CD8-positive, alpha-beta memory T cell (primary cell): ENCODE measurements at places on chromosomes 12 and 14.

DNA sequence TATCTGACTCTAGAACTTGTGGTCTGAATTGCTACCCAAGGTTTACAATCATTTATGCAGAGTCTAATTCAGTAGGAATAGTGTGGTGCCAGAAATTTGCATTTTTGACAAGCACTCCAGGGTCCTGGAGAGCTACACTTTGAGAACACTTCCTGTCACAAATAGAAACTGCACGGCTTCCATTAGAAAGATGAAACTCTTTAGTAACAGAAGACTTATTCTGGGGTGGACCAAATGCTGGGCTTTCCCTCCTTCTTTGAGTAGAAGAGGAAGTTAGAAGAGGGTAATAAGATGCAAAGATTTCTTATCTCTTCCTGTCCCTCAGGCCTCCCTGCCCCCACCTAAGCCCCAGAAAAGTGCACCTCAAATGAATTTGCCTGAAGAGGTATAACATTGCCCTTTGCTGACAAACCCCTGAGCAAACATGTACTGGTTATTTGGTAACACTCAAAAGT is 28.4 kb downstream of the DGLUCY start:
- DNase-seq = no peak

GRCh38 chr14:91047174-91047753 is 13.2 kb downstream of the RPS6KA5 start:
- DNase-seq = no peak

GRCh38 chr14:30210630-30211029 is 283.0 kb upstream of the PRKD1 start:
- DNase-seq = no peak

- no peak for DNase-seq
These were observed 212.5 kb downstream of the CHST11 start for GRCh38 chr12:104669089-104669721.

DNA sequence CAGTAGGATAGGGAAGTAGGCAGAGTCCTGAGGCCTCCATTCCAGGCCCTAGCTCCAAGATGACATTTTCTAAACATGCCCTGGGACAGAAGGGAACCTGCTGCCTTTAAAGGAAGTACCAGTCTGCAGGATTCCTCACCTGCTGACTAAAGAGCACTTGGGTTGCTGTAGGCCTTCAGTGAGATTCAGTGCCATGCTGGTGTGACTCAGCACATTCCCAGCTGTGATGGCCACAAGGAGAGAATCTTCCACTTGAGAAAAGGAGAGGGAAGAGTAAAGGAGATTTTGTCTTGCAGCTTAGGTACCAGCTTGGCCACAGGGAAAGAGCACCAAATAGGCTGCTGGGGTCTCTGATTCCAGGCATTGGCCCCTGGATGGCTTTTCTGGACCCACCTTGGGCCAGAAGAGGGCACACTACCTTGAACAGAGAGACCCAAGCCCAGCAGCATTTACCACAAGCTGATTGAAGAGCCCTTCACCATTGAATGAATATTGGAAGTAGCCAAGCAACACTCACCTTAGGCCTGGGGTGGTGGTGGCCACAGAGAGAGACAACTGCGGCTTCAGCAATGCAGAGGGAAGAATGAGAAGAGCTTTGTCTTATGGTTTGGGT is 498.3 kb downstream of the KCNH5 start:
- no peak for DNase-seq

DNA sequence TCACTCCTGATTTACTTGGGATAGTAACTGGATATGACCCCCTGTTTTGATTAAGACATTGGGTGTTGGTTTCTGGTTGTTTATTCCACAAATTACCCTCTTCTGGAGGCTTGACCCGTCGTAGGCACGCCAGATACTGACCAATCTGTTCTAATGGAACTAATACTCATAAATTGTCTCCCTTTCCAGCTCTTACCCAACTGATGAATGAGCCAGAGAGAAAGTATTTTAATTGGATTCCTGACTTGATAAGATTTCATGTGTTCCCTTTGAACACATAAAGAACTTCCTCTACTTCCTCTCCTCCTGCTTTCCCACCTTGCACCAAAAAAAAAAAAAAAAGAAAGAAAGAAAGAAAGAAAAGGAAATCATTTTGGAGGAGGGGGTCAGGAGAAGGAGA is 340.9 kb downstream of the PCNX1 start:
- DNase-seq = no peak

DNA sequence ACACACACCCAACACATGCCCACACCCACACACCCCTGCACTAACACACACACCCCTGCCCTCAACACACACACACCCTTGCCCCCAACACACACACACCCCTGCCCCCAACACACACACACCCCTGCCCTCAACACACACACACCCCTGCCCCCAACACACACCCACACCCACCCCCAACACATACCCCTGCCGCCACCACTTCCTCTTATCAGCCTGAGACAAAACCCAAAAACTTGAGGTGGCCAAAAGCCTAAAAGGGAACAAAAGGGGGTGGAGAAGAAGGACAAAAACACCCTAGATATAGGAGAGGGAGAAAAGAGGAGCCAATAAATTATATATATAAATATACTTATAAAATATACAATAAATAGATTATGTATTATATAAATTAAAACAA is 9.1 kb upstream of the DEGS2 start:
- DNase-seq = no peak

DNA sequence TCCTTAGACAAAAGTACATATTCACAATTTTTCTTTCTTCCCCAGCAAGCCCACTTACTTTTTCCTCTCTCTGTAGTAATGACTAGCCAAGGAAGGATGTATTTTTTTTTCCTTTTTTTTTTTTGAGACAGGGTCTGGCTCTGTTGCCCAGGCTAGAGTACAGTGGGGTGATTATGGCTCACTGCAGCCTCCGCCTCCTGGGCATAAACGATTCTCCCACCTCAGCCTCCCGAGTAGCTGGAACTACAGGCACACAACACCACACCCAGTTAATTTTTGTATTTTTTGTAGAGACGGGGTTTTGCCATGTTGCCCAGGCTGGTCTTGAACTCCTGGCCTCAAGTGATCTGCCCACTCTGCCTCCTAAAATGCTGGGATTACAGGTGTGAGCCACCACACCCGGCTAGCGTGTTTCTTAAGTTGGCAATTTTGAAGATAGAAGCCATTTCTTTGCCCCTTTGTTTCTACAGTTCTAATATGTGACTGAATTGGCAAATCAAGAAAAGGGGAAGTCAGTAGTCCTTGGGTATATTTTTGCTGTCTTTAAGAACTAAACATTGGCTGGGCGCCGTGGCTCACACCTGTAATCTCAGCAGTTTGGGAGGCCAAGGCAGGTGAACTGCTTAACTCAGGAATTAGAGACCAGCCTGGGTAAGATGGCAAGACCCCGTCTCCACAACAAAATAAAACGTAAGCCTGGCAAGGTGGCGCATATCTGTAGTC is 3.2 kb upstream of the NACA start:
- DNase-seq = no peak

GRCh38 chr14:67239582-67239981 is 1.7 kb upstream of the PALS1 start:
- DNase-seq = no peak

GRCh38 chr12:65278576-65279368 is at the start of gene MSRB3:
Gene MSRB3, plus strand, starts transcription at chr12:65278683. Its CDS starts 29,897 bp downstream, at chr12:65308580.
- DNase-seq = peak; percentile 1

DNA sequence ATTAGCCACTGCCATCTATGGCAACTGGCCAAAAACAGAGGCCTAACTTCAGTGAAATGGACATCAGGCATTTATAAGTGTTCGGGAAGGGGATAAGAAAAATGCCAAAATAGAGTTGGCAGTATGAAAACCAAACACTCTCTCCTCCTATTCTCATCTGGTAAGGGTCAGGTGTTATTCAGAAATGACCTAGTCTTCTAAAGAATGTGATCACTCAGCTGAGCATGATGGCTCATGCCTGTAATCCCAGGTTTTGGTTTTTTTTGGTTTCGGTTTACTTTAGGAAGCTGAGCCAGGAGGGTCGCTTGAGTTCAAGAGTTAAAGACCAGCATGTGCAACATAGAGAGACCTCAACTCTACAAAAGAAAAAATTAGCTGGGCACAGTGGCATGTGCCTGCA is 170.3 kb downstream of the GRIN2B start:
- DNase-seq = no peak

DNA sequence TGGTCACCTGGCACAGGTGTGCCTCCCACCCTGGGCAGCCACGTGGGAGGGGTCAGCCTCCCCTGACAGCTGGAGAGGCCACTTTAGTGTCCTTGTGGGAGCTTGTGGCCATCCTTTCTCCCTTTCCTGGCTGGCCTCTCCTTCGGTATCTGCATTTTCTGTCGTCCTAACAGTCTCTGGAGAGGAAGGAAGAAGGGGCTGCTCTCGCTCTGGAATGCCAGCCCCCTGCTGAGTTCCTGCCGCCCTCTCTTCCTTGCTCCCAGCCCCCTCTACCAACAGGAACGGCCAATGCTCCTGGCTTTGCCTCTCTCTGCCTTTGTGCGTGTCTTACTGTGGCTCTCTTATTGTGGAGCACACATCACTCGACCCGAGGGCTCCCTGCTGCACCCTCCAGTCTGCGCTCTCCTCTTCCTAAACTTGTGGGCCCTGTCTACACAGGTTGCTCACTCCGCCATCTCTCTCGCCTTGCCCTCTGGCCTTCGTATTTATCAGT is 70.8 kb downstream of the FBXL14 start:
- no peak for DNase-seq

DNA sequence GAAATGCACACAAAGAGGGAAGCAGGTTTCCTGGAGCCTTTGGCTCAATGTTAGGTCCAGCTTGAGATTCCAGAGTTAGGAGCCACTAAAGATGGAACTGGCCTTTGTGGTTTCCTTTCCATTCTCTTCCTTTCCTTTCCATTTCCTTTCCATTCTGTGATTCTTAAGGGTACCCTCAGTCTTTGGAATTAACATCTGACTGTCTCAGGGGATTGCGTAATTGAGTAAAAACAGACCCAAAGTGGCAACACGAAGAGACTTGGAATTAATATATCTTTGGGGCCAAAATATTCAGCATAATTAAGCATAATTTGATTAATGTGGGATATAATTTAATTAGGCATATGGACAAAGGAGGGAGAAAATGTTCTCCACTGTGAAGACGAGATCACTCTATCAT is 205.6 kb downstream of the CRADD start:
- DNase-seq = no peak

DNA sequence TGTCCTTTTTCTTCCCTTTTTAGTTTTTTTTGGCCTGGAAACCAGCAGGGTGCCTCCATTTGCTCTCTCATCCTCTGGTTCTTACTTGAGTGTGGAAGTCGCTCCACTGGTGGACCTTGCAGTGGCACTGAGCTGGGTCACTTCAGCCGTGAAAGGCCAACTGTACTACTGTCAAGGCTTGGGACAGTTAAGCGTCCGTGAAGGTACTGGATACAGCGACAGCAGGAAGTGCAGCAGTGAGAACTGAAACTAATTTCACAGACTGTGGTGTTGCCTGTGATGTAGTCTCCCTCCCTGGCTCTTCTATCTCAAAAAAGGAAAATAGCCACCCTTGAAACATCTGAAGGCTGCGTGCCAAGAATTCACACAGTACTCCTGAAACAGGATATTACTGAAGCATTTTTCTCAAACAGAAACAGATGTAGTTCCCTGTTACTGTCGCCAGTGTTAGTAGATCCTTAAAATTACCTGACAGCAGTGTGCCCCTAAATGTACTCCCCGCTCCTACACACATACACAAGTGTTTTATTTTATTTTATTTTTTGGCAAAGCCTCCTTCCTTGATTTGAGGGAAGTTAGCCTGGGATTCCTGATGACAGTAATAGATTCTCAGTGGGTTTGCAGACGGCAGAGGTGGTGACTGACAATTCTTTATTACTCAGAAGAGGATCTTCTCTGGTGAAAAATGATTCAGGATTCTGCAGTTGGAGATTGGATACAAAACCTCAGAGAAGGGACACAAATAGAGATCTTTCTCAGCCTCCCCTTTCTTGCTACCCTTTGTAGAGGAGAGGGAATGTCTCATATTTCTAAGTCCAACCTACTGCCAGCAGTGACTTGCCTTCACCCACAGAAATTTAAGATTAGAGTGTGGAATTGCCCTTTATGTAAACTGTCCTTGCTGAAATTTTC is 4.4 kb downstream of the SUSD6 start:
- DNase-seq = peak; percentile 64

DNA sequence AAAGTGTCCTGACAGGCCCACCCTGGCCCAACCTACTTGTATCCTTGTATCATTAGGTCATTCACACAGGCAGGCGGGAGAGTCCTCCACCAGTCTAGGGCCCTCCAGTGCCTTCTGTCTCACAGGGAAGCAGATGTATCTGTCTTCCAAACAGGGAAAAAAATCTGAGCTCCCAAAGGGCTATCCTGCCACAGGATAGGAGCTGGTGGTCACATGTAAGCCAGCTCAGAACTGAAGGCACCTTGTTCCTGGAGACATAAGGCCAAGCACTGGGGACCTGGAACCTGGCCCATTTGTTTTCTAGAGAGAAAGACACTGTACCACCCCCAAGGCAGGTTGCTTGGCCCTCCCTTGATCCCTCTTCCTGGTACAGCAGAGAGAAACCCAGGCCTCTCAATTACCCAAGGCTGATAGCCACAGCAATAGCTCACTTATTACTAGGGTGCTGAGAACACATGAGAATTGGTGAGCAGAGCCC is 19.4 kb upstream of the PLEKHH1 start:
- no peak for DNase-seq

DNA sequence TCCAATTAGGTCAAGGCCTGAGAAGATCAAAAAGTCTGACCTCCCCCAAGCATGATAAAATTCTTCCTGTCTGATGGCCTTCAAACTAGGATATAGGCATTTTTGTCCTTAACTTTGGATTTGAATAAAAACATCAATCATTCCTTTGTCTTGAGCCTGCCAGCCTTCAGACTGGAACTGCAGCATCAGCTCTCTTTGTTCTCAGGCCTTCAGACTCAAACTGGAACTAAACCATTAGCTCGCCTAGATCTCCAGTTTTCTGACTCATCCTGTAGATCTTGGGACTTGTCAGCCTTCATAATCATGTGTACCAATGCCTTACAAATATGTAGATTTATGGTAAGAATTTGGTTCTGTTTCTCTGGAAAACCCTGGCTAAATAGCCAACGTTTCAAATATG is 721.7 kb downstream of the GALC start:
- no peak for DNase-seq

- DNase-seq = no peak
These were observed 12.8 kb downstream of the ZFYVE1 start for GRCh38 chr14:73014105-73014504.

- DNase-seq = no peak
These were observed 142.7 kb downstream of the TTLL5 start for GRCh38 chr14:75803765-75804164.

- no peak for DNase-seq
These were observed 19.8 kb downstream of the HVCN1 start for GRCh38 chr12:110669193-110669502.

GRCh38 chr14:53350866-53351265 is 197.7 kb upstream of the DDHD1 start:
- no peak for DNase-seq

GRCh38 chr14:66426451-66426850 is 59.7 kb upstream of the CCDC196 start:
- DNase-seq = no peak

GRCh38 chr12:41419131-41419893 is 231.2 kb downstream of the PDZRN4 start:
- no peak for DNase-seq

- no peak for DNase-seq
These were observed 927 bp downstream of the ABCB9 start for GRCh38 chr12:122965321-122965751.
